ENCODE measurements at places on chromosomes 6 and 20. TPM values are rescaled to one million over a fixed set of nuclear protein-coding genes. Genes with fewer than 3 reads are reported as not detected.

DNA sequence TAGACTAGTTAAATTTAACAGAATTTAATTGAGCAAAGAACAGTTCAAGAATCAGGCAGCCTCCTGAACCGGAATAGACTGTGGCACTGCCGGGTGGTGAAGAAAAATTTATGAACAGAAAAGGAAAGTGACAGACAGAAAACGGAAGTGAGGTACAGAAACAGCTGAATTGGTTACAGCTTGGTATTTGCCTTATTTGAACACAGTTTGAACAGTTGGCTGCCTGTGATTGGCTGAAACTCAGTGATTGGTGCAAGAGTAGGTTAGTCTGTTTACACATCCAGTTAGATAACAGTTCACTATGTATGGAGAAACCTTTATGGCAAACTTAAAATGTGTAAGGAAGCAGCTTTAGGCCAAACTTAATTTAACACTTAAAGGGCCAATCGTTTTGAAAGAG, 116.0 kb upstream of the CITED2 start:
- no peaks in the 10 kb centered on the region for H3K4me1 ChIP-seq
- no peaks in the 10 kb centered on the region for H3K27me3 ChIP-seq
- no peak overlapping the region for H3K27ac ChIP-seq
- no peaks in the 10 kb centered on the region for H3K36me3 ChIP-seq

GRCh38 chr6:27777614-27778355, 134.4 kb downstream of the OR2B2 start:
- H3K27me3 ChIP-seq, result peaks cover 41% of the 10 kb centered on the region
- H3K27ac ChIP-seq, result no peak overlapping the region
- no peak for DNase-seq
- H3K4me1 ChIP-seq, result peaks cover 1% of the 10 kb centered on the region

DNA sequence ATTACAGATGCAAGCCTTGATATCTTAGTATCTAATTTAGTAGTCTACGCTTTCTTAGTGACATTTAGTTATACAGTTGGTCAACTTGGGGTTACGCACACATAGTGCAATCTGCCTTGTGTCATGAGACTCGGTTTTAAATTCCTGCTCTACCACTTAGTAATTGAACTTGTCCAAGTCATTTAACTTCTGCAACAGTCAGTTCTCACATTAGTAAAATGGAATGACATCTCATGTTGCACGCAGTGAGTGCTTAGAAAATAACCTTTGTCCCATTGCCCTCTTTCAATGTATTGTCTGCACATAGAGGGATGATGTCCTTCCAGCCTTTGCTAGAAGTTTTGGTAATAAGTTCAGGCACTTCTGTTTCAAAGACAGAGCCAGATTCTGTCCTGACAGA, 48.6 kb downstream of the TMEM170B start:
- DNase-seq, result no peak
- H3K27ac ChIP-seq, result no peak overlapping the region
- H3K4me3 ChIP-seq, result no peak overlapping the region

The DPPA5 gene
- not detected for total RNA-seq

- DNase-seq, result no peak
- no peak overlapping the region for H3K27ac ChIP-seq
- peaks cover 8% of the 10 kb centered on the region for H3K4me1 ChIP-seq
- no peaks in the 10 kb centered on the region for H3K36me3 ChIP-seq
These were observed 298.2 kb upstream of the MARCKS start for GRCh38 chr6:113558966-113559365.

The CDC25B gene
- 11.8 TPM for total RNA-seq

- H3K4me1 ChIP-seq, result no peaks in the 10 kb centered on the region
- no peak for DNase-seq
- H3K36me3 ChIP-seq, result no peaks in the 10 kb centered on the region
- no peaks in the 10 kb centered on the region for H3K27me3 ChIP-seq
- no peak overlapping the region for H3K27ac ChIP-seq
These were observed 157.4 kb downstream of the OGFRL1 start for GRCh38 chr6:71446057-71446456.

The TEAD3 gene
- total RNA-seq, result 44.3 TPM

- H3K4me1 ChIP-seq, result no peaks in the 10 kb centered on the region
- DNase-seq, result no peak
- H3K36me3 ChIP-seq, result no peaks in the 10 kb centered on the region
- H3K27me3 ChIP-seq, result no peaks in the 10 kb centered on the region
- H3K27ac ChIP-seq, result no peak overlapping the region
These were observed 145.6 kb upstream of the MANEA start for GRCh38 chr6:95431637-95432228.

DNA sequence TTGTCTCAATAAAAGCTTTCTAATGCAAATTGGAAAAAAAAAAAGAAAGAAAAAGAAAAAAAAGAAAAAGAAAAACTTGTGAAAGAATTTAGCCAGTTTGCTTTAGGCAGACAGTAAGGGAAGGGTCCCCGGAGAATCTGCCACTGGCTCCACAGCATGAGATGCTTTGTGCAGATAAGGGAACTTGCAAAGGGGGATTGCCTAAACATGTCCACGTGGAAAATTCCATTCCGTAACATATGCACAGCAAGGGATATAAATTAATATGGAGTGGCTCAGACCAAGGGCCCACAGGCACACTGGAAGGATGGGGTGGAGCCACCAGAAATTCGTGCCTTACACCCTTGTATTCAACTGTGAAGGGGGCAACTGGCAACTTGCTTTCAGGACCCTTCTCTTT, 45.4 kb downstream of the MKKS start:
- no peaks in the 10 kb centered on the region for H3K4me1 ChIP-seq
- H3K27me3 ChIP-seq, result no peaks in the 10 kb centered on the region
- no peak overlapping the region for H3K4me3 ChIP-seq
- H3K27ac ChIP-seq, result no peak overlapping the region

DNA sequence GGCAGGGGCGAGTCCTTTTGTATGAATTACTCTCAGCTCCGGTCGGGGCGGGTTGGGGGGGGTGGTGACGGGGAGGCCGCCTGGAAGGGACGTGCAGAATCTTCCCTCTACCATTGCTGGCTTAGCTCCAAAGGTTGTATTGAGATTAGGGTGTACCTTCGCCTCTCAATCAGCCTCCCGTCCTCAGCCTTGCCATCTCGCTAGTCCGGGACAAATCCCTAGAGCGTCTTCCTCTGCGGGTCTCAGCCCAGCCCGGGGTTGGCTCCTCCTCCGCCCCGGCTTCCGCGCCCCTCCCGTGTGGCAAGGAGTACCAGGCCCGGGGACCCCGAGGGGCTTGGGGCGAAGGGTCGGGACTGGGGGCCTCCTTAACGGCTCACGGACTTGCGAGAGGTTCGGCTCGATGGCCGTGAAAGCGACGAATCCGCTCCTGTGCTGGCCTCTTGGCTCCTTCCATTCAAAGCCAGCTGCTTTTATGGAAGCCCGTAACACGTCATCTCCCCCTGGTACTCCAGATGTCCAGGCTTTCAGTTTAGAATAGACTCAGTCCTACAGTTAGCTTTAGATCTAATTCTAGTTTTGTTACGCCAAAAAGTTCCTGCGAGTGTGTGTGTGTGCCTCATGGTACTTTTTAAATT, 636 bp upstream of the EEF1A1 start:
- H3K4me1 ChIP-seq, result peaks cover 44% of the 10 kb centered on the region
- DNase-seq, result peak; percentile 84
- H3K4me3 ChIP-seq, result peak overlapping the region; percentile 94
- H3K27me3 ChIP-seq, result no peaks in the 10 kb centered on the region
- H3K36me3 ChIP-seq, result peaks cover 22% of the 10 kb centered on the region
- peak overlapping the region; percentile 100 for H3K27ac ChIP-seq

The SAMD3 gene
- total RNA-seq, result not detected

DNA sequence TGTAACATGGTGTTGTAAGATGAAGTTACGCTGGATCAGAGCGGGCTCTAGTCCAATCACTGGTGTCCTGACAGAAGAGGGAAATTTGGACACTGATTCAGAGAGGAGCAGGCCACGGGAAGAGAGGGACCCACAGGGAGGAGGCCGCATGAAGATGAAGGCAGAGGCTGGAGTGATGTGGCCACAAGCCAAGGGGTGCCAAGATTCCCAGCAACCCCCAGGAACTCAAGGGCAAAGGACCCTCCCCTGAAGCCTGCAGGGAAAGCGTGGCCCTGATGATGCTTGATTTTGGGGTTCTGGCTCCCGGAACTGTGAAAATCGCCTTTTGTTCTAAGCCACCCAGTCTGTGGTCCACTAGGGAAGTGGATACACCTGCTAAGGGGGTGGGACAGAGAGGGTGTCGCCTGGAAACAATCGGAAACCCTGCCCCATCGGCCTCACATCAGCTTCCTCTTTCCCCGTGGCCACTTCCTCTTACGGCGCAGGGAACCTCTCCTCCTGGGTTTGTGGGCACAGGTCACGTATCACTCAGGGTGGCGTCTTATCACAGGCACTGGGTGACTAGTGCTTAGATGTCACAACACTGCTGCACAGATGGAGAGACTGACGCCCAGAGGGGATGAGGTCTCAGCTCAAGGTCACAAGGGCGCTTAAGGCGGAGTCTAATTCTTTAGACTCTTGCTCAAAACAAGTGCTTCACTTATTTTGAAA, 58.0 kb downstream of the SULF2 start:
- H3K27me3 ChIP-seq, result no peaks in the 10 kb centered on the region
- H3K36me3 ChIP-seq, result peaks cover 7% of the 10 kb centered on the region
- H3K27ac ChIP-seq, result peak overlapping the region; percentile 46
- DNase-seq, result peak; percentile 76

The OR2H2 gene
- total RNA-seq, result not detected

DNA sequence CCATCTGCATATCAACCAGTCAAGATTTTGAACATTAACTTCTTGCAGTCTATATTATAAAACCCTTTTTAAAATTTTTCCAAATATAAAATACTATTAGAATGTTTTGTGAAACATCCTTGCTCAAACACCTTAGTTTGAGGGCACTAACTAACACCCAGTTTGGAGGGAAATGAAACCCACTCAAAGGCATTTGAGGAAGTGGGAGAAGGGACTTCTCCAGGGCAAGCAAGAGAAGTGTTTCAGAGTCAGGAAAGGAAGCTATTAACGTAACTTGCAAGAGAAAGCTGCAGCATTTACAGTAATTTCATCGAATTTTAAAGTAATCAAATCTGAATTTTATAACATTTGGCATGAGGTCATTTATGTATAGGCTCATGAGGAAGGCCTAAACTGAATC, 21.3 kb downstream of the MTFR2 start:
- H3K4me1 ChIP-seq, result no peaks in the 10 kb centered on the region
- H3K36me3 ChIP-seq, result no peaks in the 10 kb centered on the region
- H3K4me3 ChIP-seq, result no peak overlapping the region

The SAPCD1 gene
- total RNA-seq, result not detected

DNA sequence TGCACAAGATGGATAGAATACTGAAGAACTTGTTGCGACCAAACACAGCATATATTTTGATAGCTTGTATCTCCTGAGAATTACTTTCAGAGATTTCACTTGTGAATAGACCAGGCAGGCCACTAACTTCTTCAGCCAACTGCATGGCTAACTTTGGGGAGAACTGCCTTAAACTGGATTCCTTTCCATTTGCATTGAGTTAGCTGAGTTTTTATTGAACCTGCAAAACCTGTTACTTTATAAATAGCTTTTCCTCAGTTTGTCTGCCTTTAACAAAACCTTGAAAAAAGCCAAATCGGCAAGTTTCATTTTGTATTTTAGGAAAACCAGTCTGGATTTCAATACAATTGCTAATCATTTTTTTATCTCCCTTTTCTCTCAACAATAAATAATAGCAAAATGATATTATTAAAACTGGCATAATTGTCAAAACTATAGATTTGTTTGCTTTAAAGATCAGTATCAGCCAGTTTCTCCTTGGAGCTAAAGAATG, 72.6 kb upstream of the SCGN start:
- H3K27ac ChIP-seq, result no peak overlapping the region
- H3K4me1 ChIP-seq, result no peaks in the 10 kb centered on the region
- H3K4me3 ChIP-seq, result no peak overlapping the region
- DNase-seq, result no peak
- no peaks in the 10 kb centered on the region for H3K27me3 ChIP-seq
- no peaks in the 10 kb centered on the region for H3K36me3 ChIP-seq

GRCh38 chr20:25361287-25361683, 29.4 kb downstream of the ABHD12 start:
- no peak for DNase-seq
- peaks cover 5% of the 10 kb centered on the region for H3K4me1 ChIP-seq
- no peak overlapping the region for H3K4me3 ChIP-seq
- H3K36me3 ChIP-seq, result no peaks in the 10 kb centered on the region
- no peak overlapping the region for H3K27ac ChIP-seq
- no peaks in the 10 kb centered on the region for H3K27me3 ChIP-seq

The TGM2 gene
- 949 TPM for total RNA-seq

- peaks cover 19% of the 10 kb centered on the region for H3K4me1 ChIP-seq
- no peak overlapping the region for H3K27ac ChIP-seq
- DNase-seq, result no peak
- H3K4me3 ChIP-seq, result no peak overlapping the region
These were observed 115.5 kb upstream of the CD93 start for GRCh38 chr20:23201658-23202057.

DNA sequence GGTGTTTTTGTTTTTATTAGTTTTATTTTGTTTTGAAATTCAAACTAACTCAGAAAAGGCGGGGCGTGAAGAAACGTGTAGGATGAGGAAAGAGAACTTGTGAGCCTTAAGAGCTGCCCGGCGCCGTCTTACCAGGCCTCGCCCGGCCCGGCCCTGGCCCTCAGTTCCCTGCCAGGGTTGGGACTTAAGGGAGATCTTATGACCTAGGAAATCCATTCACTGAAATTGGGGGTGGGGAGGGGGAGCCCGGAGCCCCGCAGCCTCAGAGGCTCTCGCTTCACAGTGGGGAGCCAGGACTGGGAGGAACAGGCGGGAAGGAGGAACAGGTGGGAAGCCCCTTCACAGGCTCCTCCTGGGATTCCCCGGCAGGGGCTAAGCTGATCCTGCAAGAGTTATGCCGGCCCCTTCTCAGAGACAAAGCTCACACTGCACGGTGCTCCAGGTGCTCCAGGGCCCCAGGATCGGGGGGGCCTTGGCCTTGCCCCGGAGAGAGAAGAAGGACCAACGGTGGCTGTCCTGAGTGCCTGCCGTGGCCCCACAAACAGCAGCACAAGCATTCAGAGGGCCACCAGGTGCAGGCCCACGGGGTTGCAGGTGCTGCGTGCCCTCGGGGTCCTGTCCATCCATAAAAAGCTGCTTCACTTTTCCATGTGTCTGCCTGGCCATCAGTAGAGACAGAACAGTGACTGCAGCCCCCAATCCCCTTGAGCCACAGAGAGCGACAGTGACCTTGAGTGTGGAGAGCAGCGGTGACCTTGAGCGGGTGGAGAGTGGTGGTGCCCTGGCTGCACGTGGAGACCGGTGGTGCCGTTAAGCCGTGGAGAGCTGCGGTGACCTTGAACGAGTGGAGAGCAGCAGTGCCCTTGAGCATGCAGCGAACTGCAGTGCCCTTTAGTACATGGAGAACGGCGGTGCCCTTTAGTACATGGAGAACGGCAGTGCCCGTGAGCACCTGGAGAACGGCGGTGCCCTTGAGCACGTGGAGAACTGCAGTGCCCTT, 152.7 kb downstream of the DLL1 start:
- H3K4me3 ChIP-seq, result peak overlapping the region; percentile 39
- H3K36me3 ChIP-seq, result no peaks in the 10 kb centered on the region
- peaks cover 26% of the 10 kb centered on the region for H3K4me1 ChIP-seq
- peak; percentile 9 for DNase-seq

DNA sequence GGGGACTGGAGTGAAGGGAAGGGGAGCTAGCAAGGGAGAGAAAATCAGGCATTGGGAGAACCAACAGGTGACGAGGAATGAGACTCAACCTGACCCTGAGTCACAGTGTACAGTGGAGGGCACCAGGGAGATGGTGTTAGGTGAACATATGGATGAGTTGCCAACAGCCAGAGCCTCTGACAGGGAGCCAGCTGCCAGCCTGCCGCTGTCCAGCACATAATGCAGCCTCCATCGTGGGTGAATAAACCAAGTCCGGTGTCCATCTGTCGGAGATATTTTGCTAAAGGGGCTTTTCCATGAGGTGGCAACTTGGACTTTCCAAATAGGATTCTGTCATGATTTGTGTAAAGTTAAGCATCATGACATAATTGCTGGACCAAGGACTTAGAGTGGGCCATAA, 88.1 kb downstream of the CDH4 start:
- no peaks in the 10 kb centered on the region for H3K36me3 ChIP-seq
- no peak for DNase-seq
- H3K4me1 ChIP-seq, result no peaks in the 10 kb centered on the region
- H3K27me3 ChIP-seq, result peaks cover 3% of the 10 kb centered on the region
- no peak overlapping the region for H3K4me3 ChIP-seq

The ENPP4 gene
- total RNA-seq, result 24.8 TPM
